ENCODE measurements at places on chromosomes 12 and 14.
A peak's percentile ranks its signal among the peaks of the same experiment; 100 is the strongest.

DNA sequence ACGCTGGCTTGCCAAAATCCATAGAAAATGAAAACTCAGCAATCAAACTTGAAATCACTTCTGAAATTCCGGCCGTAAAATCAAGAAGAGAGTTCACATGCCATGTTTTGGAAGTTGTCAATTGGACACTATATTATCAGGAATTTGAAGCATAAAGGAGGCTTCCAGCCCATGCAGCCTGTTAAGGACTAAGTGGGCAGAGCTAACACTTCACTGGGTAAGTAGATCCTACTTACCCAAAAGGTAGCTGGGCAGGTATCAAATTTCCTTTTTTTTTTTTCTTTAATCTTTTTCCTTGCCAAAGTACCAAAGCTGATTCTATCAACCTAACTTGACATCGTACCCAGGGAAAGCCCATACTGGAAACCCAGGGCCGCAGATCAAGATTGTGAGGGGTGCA is 71.5 kb upstream of the ARHGAP5 start:
- DNase-seq = no peak

GRCh38 chr14:50015716-50016115 is 100.7 kb downstream of the VCPKMT start:
- no peak for DNase-seq

DNA sequence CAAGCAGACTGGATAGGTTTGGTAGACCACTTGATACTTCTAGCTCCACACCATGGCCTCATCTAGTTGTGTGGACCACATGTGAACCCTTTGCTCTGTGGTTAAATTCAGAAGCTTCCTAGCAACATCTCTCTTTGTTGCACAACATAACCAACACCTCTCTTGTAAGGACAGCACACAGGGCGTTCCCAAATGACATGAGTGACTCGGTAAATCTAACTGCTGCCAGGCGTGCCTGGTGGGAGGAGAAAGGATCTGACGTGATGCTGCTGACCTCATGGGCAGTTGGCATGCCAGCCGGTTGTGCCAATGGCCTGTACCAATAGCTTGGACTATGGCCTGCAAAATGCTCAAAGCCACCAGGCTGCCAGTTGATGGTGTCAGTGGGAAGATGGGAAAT is 93.8 kb downstream of the CPSF2 start:
- no peak for DNase-seq

- peak; percentile 52 for DNase-seq
Measured at GRCh38 chr12:52364901-52365489, 2.3 kb downstream of the KRT85 start.

GRCh38 chr12:83823386-83824045 is 1089.1 kb downstream of the SLC6A15 start:
- no peak for DNase-seq

DNA sequence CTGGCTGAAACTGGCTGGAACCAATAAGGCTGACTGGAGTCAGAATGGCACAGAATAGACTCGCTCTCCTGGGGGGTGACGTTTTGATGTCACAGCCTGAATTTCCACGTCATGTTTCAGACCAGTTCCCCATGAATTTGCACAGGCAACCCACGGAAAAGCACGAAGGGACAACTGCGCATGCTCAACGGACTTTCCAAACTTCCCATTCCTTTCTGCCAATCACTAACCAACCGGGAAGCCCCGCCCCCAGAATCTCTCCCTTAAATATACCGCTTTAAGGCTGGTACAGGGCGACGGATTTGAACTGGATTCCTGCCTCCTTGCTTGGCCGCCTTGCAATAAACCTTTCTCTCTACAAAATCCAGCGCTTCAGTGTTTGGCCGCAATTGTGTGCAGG is 434.7 kb downstream of the APAF1 start:
- DNase-seq = no peak

GRCh38 chr12:57739387-57739786 is 845 bp upstream of the AGAP2 start:
- no peak for DNase-seq

DNA sequence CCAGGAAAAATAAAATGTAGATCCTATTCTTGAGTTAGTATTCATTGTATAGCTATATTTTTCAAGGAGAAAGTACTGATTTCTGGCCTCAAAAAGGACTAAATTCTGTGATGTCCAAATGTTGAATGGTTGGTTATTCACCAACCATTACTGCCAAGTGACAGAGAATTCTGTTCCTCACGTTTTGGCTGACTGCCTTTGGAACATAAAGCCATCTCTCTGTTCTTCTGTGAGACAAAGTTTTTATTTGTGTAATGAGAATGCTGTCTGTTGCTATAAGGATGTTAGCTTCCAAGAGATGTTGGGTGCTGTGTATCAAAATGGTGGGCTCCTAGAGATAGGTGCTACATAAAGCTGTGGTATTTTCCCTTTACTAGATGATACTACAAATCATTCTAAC is 9.3 kb downstream of the ZNF410 start:
- no peak for DNase-seq

- no peak for DNase-seq
Measured at GRCh38 chr12:12498210-12498609, 64.5 kb downstream of the DUSP16 start.

- no peak for DNase-seq
Measured at GRCh38 chr14:52703225-52703624, 3.8 kb upstream of the PSMC6 start.

- DNase-seq = no peak
Measured at GRCh38 chr12:66640691-66641460, 38.0 kb downstream of the GRIP1 start.

GRCh38 chr12:130838284-130838950 is 633 bp downstream of the STX2 start:
- DNase-seq = peak; percentile 55

- DNase-seq = no peak
Measured at GRCh38 chr12:52086944-52087835, 7.7 kb downstream of the SMIM41 start.

- DNase-seq = no peak
Measured at GRCh38 chr14:76257842-76258397, 106.2 kb downstream of the GPATCH2L start.

DNA sequence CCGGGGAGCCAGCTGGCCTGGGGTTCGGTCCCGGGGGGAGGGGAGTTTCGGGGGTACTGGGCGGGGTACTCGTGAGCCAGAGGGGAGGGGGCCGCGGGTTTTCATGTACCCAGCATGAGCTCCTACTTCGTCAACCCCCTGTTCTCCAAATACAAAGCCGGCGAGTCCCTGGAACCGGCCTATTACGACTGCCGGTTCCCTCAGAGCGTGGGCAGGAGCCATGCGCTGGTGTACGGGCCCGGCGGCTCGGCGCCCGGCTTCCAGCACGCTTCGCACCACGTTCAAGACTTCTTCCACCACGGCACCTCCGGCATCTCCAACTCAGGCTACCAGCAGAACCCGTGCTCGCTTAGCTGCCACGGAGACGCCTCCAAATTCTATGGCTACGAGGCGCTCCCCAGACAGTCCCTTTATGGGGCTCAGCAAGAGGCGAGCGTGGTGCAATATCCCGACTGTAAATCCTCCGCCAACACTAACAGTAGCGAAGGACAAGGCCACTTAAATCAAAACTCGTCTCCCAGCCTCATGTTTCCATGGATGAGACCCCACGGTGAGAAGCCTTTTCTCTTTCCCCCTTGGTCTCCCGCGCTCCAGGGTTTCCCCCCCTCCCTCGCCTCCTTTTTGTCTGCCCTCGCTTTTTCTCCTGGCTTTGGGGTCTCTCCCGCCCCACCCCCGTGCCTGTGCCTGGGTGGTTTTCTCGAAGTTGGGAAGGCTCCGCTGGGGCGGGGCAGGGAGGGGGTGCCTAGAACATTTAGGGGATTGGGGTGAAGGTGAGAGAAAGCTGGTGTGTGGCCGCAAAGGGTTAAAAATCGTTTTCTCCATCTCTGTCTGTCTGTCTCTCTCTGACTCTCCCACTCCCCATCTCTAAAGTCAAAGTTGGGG is 627 bp downstream of the HOXC8 start:
- DNase-seq = no peak

DNA sequence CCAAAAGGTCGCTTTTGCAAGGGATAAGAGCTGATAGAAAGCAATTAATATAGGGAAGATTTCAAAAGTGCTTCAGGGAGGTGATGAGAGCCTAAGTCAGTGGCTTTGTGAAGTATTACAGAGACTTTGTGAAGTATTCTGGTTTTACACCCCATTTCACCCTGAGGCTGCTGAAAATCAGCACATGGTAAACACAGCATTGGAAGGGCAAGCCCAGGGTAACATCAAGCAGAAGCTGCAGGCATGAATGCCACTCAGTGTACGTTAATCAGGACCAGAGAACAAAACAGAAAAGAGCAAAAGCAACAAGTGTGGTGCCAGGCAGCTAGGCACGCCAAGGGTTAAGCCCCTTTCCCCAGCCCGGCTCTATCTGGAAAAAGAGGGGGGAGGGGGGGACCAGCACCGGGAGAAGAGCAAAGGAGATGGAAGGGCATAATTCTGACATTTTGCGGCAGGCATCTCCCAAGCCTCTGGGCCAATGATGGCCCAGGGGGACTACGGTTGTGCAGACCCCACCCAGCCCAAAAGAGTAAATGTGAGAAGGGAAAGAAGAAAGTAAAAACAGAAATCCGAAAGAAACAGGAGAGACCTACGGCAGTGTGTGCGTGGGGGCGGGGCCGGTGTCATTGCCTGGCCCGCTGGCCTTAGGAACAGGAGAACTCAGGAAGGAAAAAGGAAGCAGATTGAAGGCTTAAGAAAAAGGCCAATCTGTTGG is 58.9 kb downstream of the DHRS2 start:
- peak; percentile 26 for DNase-seq

DNA sequence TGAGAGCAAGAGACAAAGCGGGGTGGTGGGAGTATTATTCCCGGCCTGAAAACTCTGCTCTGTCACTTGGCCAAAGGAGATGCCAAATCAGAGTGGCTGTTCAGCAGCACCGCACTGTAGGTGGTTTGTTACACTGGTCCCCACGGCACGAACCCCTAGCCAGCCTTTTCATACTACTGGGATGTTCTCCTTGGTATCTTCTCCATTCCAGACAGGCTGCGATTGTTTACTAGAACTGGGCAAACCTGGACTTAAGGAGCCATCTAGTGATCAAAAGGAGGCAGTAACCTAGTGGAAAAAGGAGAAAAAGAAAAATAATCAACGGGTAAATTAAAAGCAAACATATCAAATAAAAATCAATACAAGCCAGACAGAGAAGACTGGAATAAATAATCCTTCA is 58.9 kb upstream of the TMTC2 start:
- DNase-seq = no peak

- no peak for DNase-seq
Measured at GRCh38 chr12:10304161-10304574, 3.5 kb upstream of the KLRD1 start.

DNA sequence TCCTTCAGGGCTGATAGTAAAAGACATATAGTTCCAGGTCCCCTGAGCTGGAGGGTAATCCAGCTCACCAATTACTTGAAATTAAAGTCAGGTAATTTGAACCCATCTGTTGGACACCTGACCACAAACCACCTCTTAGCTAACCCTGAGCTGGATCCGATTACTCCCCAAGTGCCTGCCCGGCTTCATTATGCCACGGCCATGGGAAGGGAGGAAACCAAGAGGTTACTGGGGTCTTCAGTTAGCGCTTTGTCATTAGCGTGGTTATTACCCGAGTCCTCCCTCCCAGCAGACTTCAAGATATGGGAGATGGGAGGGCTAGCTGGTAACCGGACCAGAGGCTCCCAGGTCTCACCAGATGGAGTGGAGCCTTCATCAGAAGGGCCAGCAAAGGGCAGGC is 1071.4 kb downstream of the BCL11B start:
- DNase-seq = no peak

DNA sequence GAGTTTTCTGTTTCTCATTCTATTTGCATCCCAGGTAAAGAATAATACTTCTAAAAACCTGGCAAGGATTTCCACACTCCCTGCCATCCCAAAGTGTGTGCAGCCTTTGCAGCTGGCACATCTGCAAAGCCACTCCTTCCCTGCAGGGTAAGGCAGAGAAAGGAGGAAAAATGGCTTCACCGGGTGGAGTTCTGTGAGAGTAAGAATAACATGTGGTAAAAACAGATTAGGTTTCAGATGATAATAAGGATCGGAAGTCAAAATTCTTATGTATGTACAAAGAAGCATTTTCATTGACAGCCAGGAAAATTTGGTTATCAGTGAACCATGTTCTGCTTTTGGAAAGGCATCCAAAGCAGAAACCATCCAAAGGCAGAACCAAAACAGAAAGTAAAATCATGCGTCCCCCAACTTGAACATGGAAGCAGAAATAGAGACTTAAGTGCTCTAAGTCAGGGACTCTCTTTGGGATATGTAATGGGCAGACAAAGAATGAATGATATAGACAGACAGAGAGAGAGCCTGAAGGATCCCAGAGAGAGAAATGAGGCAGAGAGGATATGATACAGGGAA is 192.6 kb upstream of the CCDC196 start:
- DNase-seq = no peak

DNA sequence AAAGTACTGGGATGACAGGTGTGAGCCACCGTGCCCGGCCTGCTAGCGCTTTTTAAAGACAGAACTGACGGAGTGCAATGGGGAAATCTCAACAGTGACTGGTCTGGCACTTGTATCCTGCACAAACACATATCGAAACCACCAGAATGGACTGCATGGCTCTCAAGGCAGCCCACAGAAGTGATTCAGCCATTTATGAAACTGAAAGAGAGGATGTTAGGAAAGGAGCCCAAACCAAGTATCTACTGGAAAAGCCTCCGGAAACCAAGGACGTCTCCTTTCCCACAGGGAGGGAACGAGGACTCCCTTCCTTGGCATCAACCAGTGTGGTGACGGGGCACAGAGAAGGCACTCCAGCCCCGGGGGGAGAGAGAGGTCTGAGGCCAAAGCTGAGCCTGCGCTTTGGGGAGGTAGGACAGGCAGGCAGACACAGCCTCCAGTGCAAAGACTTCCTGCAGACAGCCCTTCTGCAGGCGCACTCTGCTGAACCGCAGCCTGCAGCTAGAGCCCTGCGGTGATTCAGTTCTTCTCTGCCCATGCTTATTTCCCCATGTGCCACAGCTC is 16.5 kb downstream of the SLC15A4 start:
- DNase-seq = no peak

GRCh38 chr12:2111826-2112225 is 59.0 kb downstream of the CACNA1C start:
- no peak for DNase-seq

GRCh38 chr12:75439048-75439447 is 41.5 kb upstream of the GLIPR1 start:
- no peak for DNase-seq

- DNase-seq = no peak
Measured at GRCh38 chr12:101040936-101041335, 169.1 kb downstream of the SLC5A8 start.

DNA sequence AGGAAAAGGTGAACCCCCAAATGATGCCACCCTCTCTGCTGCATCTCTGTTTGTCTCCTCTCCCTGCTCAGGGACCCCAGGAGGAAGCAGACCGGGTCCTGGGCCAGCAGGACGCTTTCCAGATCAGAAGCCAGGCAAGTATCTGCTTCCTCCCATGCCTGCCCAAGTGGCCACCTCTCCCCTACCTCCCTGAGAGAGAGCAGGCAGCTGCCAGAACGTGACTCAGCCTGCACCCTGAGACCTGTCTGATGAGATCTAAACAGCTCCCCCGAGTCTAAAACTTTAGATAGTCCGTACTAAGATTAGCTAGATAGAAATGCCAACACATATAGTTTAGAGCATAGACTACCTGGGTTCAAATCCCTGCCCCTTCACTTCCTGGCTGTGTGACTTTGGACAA is 31.2 kb upstream of the OAS1 start:
- no peak for DNase-seq
